ENCODE measurements at places on chromosomes 13 and 19.

DNA sequence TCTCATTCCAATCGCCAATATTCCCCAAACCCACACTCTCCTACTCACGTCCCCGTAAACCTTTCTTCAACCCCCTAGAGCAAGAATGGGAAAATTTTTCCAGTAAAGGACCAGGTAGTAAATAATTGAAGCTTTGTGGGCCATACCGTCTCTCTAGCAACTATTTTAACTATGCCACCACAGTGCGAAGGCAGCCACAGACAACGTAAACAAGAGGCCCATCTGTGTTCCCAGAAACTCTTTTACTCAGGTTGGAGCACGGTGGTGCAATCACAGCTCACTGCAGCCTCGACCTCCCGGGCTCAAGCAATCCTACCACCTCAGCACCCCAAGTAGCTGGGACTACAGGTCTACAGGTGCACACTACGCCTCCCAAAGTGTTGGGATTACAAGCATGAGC, 3.0 kb downstream of the DPRX start:
- DNase-seq, result no peak

DNA sequence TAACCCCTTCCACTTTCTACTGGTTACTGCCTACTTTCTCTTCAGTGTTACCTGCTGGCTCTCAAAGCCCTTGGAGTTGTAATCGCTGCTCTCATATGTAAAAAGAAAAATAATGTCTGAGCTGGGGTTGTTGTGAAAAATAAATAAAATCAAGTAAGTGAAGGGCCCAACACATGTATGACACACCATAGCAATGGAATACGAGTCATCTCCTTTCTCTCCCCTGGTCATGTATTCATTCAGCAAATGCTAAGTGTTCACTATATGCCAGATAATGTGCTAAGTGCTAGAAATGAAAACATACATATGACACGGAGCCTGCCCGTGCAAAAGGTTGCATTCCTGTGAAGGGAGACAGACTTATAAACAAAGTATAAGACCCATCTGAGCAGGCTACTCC, 535.0 kb downstream of the RFC3 start:
- DNase-seq, result no peak

- DNase-seq, result no peak
Observed at GRCh38 chr13:97535614-97536013, 101.6 kb downstream of the RAP2A start.

- no peak for DNase-seq
Observed at GRCh38 chr19:2425622-2426581, 1.5 kb downstream of the TIMM13 start.

- DNase-seq, result no peak
Observed at GRCh38 chr19:29952177-29952576, 10.1 kb downstream of the URI1 start.

- DNase-seq, result no peak
Observed at GRCh38 chr13:34708566-34709313, 233.3 kb upstream of the NBEA start.

DNA sequence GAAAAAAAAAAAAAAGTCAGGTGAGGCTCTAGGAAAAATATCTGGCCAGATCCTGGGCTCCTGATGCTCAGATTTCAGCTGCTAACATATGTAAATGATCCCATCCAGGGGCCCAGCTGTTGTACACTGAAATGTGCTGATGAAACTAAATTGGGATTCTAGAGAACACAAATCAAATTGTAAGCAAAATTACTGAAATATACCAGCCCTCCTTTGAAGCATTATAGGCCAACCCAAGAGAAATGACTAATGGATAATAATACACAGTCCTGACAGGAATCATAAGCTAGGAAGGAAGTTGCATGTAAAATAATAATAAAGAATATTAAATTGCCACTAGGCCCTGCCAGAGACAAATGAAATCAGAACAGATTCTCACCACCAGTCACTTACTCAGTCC, 17.8 kb downstream of the KCTD12 start:
- no peak for DNase-seq

- DNase-seq, result no peak
Observed at GRCh38 chr19:40398417-40399131, 8.6 kb upstream of the HIPK4 start.
